ENCODE measurements at places on chromosomes 13 and 19. TPM values are rescaled to one million over a fixed set of nuclear protein-coding genes. Genes with fewer than 3 reads are reported as not detected.

The PSG2 gene
- total RNA-seq, result not detected

The CPT1C gene
- total RNA-seq, result 1.6 TPM

The ZNF264 gene
- total RNA-seq, result 21.5 TPM

The ANGPTL8 gene
- 55.3 TPM for total RNA-seq

The NAPSA gene
- 0.59 TPM for total RNA-seq

The KCNC3 gene
- 0.59 TPM for total RNA-seq

The CAPS gene
- total RNA-seq, result 5.3 TPM

The C5AR1 gene
- 3.3 TPM for total RNA-seq

The ZNF726 gene
- total RNA-seq, result 8.7 TPM

The NOVA2 gene
- total RNA-seq, result 0.59 TPM

The TNFSF11 gene
- 0.49 TPM for total RNA-seq

The MAP4K1 gene
- 0.59 TPM for total RNA-seq

The KLHL1 gene
- 0.10 TPM for total RNA-seq

All from skin of body (tissue), 3 donors.